ENCODE measurements at places on chromosomes 16 and 17.

- DNase-seq, result peak; percentile 51
Observed at GRCh38 chr16:49855822-49856671, at the start of gene ZNF423. ZNF423 (minus strand) TSS chr16:49856112; CDS start chr16:49855774, 338 bp downstream.

DNA sequence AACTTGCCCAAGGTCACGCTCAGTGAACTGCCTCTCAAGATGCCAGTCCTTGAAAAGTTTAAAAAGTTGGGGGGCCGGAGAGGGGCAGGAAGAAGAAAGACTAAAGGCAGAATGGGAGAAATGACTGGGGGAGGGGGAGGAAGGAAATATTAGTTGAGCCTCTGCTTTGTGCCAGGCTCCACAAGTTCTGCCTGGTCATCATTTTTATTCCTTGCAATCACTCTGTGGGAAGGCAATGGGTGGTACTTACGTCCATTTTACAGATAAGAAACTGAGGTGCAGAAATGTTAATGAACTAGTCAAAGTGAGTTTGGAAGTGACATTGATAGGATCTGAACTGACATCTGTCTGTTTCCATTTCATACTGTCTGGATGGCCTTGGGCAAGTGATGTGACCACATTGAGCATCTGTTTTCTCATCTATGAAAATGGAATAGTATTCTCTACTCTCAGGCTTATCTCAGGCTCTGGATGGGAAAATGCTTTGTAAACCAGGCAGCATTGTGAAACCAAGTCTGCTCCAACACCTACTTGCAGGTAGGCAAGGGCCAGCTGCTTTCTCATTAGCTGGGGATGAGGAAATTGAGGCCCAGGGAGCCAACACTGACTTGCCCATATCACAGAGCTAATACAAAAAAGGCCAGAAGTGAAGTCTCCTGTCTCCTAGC lies 19.2 kb downstream of the ASIC2 start:
- no peak for DNase-seq

GRCh38 chr16:66903544-66904427 lies 14.9 kb downstream of the CDH16 start:
- no peak for DNase-seq

GRCh38 chr17:27651411-27652345 lies 20.7 kb downstream of the LGALS9 start:
- peak; percentile 47 for DNase-seq

GRCh38 chr16:11752856-11753255 lies 10.2 kb upstream of the TXNDC11 start:
- DNase-seq, result no peak

GRCh38 chr16:82368041-82368440 lies 198.0 kb upstream of the MPHOSPH6 start:
- DNase-seq, result no peak

DNA sequence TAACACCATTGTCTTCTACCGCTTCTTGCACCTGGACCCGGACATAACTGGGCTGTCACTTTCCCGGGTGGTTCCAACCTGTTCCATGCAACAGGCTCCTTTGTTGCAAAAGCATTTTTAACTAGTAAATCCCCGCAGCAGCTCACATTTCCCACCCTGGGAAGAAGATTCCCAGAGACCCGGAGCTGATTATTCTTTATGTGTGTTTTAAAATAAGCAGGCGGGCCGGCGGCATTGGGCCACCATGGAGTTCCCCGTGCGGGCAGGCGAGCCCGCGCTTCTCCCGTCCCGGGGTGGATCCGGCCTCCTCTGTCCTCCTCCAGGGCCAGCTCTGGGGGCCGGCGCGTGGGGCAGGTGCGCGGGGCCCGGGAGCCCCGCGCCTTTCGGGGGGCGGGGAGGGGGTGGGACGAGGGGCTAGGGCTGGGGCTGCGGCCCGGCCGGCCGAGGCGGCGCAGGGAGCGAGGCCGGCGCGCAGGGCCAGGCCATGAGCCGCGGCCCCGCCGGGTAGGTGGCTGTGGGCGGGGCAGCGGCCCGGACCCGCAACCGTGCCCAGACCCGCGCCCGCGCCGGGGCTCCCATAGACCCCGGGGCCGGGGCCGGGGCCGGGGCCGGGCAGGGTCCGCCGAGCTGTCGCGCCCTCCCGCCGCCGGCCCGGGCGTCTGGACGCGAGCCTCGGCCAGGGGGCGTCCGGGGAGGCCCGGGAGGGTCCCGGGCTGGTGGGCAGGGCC lies 1.7 kb downstream of the CRAMP1 start:
- DNase-seq, result peak; percentile 12

GRCh38 chr17:31311526-31311925 lies 2.3 kb downstream of the EVI2B start:
- DNase-seq, result no peak

DNA sequence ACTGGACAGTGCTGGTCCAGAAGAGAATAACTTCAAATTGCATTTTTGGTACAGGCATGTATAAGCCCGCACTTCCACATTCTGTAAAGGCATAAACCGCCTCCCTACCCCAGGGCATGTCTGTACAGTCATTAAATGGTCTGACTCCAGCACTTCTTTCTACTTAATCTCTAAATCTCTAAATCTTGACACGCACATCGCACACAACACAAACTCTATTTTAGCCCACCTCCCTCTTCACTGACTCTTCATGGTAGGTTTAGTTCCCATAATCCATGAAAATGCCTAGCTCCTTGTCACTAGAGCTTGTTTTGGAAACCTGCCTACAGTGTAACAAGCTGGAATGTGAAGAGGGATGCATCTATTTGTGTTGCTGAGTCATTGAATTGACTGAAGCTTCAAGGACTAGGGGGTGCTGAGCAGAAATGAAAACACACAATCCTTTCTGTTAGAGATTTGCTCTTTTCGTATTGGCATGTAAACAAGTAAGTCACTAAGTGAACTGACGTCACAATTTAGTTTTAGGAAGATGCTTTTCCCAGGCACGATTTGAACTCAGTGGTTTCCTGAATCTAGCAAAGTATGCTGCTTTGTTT lies 1.6 kb upstream of the DUSP14 start:
- DNase-seq, result no peak

- no peak for DNase-seq
Observed at GRCh38 chr16:53785044-53785443, 81.1 kb downstream of the FTO start.

GRCh38 chr16:56195151-56195550 lies 3.9 kb downstream of the GNAO1 start:
- DNase-seq, result no peak

DNA sequence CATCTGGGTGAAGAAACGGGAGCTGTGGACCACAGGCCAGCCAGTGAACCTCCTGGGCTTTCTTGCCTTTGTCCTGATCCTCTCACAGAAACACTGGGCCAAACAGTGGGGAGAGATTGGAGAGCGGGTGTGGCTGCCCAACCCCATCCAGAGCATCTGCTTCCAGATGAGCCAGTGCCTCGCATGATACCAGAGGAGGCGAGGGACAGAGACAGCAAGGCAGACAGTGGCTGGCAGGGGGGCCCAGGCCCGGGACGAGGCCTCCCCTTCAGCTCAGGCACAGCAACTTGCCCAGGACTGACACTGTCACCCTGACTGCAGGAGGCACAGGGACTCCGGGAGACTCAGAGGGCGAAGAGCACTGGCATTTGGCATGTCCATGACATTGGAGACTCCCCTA lies 12.0 kb downstream of the ARHGEF15 start:
- DNase-seq, result no peak

DNA sequence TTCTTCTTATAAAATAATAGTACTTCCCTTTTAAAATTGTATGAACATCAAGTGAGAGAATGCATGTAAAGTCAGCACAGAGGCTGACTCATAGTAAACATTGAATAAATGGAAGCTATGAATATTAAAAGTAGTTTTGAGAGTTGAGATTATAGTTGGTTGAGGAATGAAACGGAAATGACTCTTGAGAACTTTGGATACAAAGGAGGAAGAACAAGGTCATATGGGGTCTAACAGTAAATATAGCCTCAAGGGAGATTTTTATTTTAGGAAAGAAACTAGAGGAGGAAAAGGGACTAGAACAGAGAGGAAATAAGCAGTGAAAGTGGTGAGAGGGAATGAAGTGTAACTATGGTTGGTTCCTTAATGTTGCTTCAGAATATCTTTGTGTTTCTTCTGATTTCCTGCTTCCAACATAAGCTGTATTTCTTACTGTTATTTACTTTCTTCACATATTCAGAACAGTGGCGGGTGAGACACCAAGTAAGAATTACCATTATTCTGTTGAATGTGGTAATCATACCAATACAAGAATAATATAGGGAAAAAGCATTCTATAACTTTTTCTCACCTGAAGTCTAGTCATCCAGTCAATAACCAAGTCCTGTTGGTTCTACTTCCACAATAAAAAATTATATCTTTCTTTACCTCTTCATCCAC lies 165.1 kb downstream of the CHD9 start:
- no peak for DNase-seq

- no peak for DNase-seq
Observed at GRCh38 chr17:27351759-27352158, 57.8 kb downstream of the WSB1 start.

DNA sequence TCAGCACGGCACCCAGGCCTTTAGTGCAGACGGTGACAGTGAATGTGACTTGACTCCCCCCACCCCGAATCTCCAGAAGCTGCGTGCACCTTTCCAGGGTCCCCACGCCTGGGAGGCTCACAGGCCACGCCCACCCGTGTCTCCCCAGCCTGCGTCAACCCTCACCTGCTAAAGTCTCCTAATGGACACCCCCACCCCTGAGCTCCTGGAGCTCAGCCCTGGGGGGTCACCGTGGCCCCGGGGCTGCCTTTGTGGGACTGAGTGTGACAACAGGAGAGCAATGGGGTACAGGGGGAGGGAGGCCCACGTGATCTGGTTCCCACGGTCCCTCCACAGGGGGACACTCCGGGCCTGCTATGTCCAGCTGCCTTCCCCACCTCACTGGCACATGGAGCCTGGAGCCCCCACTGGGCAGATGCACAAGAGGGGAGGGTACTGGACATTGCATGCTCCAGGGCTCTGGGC lies 7.4 kb upstream of the FASN start:
- DNase-seq, result no peak

GRCh38 chr17:68497885-68498319 lies 14.3 kb upstream of the PRKAR1A start:
- no peak for DNase-seq

DNA sequence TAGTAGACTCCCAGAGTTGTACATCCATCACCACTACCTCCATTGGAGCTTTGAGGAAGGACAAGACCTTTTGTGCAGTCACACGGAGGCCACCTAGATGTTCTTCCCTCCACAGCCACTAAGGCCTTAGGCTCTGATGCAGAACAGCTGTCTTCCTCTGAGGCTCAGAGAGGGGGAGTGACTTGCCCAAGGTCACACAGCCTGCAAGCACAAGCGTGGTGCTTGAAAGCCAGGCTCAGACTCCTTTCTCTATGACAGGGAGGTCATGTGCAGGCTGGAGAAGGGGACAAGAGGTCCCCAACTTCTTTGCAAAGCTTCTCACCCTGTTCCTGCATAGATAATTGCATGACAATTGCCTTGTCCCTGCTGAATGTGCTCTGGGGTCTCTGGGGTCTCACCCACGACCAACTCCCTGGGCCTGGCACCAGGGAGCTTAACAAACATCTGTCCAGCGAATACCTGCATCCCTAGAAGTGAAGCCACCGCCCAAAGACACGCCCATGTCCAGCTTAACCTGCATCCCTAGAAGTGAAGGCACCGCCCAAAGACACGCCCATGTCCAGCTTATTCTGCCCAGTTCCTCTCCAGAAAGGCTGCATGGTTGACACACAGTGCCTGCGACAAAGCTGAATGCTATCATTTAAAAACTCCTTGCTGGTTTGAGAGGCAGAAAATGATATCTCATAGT lies 12.7 kb downstream of the SCGB1C2 start:
- DNase-seq, result no peak

GRCh38 chr16:27208081-27208680 lies 4.9 kb downstream of the KDM8 start:
- DNase-seq, result no peak

DNA sequence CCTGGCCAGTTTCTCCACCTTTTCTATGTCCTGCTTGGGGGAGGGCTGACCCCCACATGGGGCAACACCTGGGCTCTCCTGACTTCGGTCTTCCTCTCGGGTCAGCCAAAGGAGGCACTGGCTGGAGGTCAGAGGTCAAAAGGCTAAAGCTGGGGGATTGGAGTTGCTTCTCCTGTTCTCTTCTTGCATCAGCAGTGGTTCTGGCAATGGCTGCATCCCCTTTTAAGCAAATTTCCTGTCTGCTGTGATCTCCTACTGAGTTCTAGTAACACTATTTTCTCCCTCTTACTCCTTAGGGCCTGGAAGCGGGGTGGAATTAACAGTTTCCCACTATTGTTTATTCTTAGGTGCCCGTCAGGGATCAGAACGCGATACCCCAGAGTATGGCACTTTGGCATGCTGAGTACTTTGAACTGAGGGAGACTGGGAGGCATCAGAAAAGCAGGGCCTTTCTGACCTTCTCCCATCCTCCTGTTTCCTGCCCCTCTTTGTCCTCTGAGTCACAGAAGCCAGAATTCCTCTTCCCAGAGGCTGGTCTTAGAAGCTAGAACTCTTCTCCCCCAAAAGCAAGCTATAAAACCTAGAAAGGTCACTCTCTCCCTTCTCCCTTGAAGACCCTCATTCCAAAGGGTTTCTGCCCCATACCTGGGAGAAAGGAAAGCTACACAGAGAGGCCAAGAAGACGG lies 268.2 kb downstream of the STX8 start:
- no peak for DNase-seq

- no peak for DNase-seq
Observed at GRCh38 chr16:5143761-5144620, 46.4 kb upstream of the EEF2KMT start.

DNA sequence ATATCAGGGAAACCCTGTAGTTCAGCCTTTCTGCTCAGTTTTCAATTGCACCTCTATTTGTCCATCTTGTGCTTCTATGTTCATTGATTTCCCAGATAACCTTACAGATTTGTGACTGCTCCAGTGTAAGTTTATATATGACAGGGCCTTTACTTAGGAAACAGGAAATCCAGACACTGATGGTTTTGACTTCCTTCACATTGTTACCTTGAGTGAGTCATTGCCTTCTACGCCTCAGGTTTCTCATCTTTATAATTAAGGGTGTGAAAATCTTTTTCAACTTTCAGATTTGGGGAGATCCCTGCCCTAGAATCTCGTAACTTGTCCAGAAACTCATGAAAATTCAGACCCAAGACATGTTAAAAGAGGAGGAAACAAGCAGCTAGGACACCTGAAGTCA lies 342.4 kb upstream of the TBX2 start:
- DNase-seq, result no peak

DNA sequence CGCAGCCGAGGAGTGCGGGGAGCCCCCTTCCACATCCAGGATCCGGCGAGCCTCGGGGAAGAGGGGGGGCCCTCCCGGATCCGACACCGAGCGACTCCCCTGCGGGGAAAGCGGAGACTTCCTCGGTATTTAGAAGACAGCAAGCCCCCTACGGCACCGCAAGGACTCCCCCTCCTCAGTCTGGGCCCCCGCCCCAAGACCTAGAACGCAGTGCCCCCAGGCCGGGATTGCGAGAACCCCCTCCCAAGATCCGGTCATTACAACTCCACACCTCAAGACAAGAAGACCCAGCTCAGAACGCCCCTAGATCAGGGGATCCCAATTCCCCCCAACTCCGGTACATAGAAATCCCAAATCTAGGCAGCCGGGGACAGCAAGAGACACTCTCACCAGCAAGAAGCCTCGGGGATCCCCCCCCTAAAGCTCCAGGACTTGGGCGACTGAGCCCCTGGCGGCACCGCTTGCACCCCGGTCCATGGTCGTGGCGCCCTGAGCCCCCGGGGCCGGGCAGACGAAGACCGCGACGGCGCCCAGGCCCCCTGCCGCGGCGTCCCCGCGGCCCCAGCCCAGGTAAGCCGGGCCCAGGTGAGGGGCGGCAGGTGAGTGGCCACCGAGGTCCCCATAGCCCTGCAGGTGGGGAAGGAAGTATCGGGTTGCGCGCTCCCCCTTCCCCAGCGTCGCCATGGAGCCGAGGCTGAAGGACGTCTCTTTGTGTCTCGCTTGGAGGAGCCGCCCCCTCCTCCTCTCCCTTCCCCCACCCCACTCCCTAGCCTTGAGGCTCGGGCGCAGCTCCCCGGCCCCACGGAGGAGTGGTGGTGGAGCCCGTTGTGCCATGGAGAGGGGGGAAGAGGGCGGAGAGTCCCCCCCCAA lies 641 bp downstream of the SBK1 start:
- DNase-seq, result peak; percentile 57

Measured in neuronal stem cell (in vitro differentiated cells).